Hippocampal formation (tissue), 2 donors: ENCODE measurements at places on chromosomes 4 and X.

DNA sequence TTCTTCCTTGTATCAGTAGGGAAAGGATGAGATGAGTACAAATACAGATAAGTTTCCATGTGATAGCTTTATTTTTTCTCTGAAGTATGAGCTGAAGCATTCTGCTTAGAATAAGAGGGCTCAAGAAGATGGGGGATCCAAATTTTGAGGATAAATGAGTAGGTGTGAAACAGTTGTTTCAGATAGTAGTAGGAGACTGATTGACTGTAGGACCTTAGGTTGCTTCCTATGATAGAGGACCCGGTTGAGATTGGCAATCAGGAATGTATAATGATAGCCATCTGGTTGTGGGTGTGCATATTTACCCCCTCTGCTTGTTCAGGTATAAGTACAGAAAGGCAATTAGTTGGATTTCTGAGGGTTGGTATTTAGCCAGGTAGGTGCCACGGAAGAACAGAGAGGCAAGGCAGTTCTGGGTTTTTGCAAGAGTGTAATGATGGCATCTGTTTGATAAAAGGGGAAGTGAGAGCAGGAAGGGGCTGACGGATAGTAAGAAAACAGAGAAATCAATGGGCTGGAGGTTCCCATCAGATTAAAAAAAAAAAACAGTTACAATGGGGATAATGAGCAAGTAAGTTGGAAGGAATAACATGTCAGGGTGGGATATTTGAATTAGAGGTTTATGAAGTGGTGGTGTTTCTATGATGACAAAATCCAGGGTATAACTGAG lies 13.7 kb downstream of the OCRL start:
- no peak for DNase-seq

GRCh38 chr4:88012647-88013046 lies 5.2 kb downstream of the PKD2 start:
- no peak for DNase-seq

GRCh38 chrX:129823115-129823514 lies 20.6 kb downstream of the ZDHHC9 start:
- DNase-seq = no peak

GRCh38 chrX:16702700-16703599 lies 9.5 kb downstream of the CTPS2 start:
- no peak for DNase-seq

- DNase-seq = no peak
Measured at GRCh38 chr4:129863206-129863605, 767.3 kb downstream of the C4orf33 start.

DNA sequence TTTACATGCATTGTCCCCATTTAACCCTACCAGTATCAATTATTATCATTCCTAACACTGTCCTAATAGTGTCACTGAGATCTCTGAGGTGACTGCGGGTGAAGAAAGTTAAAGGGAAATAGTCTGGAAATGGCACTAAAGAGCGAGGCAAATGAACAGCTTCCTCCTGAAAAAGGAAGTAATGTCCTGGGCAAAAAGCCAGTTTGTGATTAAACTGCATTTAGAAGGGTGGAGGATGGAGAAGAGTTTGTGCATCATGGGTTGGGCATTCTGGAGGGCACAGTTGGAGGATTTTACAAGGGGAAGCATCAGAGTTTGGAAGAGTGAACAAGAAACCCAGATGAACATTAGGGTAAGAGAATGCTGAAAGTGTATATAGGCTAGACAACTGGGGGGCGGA lies 60.5 kb upstream of the SLC25A4 start:
- DNase-seq = no peak

DNA sequence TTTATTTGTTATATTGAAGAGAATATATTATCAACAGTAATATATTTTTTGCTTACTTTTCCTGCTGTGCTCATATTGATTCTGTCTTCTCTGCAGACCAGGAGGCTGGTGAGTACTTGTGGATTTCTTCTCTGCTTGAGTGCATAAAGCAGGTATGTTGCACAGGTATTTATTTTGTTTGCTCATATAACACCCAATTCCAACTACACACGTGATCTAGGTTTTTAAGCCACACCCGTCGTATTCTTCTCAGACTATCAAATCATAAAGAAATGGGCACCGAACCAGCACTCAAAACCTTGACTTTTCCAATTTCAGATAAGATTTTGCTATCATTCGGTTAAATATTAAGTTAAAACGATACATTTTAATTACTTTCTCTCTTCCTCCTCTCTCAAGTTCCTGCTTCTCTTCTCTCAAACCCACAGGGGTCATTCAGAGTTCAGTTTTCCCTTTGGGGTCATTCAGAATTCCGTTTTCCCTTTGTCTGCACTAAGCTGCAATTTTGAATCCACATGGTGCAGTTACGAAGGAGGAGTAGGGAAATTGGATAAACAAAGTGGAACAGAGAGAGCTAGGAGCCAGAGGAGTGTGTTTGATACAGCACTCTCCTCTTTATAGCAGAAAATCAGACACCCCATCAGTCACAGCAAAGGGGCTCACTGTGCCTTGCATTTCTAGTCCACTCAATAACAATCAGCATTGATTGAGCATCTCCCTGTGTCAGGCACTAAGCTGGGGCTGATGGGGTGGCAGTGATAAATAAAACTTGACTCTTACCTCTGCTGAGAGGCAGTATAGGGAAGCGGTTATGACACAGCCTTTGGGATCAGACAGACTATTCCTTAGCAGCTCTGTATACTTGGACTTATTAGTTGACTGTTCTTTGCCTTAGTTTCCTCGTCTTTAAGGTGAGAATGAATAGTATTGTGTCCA lies at the start of gene ADH1C:
ADH1C (minus strand) TSS at position 145 of the 936 bp plus-strand sequence; CDS start at position 74, 71 bp downstream.
- no peak for DNase-seq

GRCh38 chr4:808860-809570 lies 16.9 kb downstream of the CPLX1 start:
- no peak for DNase-seq

GRCh38 chr4:142944565-142944964 lies 98.5 kb upstream of the INPP4B start:
- DNase-seq = no peak

DNA sequence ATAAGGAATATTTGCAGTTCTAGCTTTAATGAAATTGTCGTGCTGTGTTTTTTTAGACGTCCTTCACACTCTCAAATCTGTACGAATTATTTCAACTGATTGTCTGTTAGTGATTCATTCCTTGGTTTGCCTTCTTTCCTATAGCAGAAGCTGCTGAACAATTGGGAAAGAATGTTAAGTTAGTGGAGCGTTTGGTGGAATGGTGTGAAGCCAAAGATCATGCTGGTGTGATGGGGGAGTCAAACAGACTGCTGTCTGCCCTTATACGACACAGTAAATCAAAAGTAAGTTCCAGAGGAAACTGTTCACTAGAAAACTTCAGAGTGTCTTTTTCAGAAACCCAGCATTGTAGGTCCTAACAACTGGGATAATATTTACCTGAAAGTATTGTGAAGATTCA lies 159.9 kb downstream of the RAP1GDS1 start:
- no peak for DNase-seq

GRCh38 chr4:78446619-78447018 lies 105.0 kb upstream of the ANXA3 start:
- DNase-seq = no peak

DNA sequence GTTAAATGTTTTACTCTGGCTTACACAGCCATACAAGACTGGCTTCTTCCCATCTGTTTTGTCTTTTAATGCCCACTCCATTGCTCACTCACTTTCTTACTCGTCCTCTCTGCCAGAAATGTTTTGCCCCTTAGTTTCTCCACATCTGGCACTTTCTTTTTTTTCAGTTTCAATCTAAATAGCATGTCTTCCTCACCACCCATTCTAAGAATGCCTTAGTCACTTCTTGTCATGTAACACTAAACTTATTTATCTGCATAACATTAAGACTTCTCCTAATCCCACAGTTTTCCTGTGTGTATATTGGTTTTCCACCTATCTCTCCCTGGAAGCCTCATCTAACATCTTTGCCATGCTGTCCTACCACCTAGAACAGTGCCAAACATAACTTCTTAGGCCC lies 119.3 kb downstream of the ADAMTS3 start:
- no peak for DNase-seq

GRCh38 chr4:68342134-68342533 lies 7.8 kb downstream of the YTHDC1 start:
- peak; percentile 7 for DNase-seq

DNA sequence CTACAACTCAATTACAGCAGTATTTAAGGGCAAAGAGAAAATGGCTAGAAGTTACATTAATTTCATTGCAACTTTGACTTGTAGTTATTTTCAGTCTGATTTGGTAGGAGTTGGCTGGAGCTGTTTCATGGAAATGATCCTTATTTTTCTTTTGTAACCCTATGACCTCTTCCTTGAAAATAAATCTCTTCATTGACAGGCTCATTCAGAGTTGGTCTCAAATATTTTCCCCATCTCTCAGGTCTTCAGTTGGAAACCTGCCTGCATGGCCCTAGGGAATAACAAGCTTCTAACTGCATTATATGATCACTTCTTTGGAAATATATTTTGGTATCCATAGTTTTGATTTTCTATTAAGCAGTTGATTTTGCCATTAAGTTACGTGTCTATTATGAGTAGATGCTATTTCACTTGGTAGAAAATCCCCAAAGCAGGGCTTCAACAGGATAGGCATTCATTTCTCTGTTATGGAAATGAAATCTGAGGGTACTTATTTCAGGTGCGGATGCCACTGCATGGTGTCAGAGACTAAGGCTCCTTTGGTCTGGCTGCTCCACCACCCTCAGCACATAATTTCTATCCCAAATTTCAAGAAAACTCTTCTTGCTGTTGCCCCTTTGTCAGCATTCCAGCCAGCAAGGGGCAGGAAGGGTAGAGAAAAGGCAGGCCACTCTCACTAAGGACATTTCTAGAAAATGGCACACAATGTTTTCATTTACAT lies 502.5 kb downstream of the SPRY1 start:
- no peak for DNase-seq

- DNase-seq = no peak
Measured at GRCh38 chr4:98996056-98996764, 689 bp downstream of the METAP1 start.

- no peak for DNase-seq
Measured at GRCh38 chrX:121150217-121150616, 102.8 kb downstream of the GLUD2 start.

DNA sequence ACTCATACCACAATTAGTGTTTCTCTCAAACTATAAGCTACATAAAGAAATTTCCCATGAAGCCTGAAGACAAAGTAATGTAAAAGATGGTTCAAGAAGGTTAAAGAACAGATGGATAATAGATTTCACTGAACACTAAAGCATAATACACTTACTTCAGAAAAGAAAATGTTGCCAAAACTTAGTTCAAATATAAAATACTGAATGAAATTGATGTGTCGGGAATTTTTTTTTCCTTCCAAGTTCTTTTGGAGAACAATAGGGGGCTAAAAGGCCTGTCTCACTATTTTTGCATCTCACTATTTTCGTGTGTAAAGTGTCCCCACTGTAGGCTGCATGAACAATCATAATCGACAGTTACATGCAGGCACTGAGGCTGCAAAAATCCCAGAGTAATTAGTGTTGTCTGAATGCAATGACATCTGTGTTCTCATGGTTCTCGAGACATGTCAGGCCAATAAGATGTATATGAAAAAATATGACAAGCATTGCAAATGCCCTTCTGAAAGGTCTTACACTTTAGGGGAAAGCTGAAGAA lies 11.9 kb upstream of the MAB21L2 start:
- DNase-seq = no peak

DNA sequence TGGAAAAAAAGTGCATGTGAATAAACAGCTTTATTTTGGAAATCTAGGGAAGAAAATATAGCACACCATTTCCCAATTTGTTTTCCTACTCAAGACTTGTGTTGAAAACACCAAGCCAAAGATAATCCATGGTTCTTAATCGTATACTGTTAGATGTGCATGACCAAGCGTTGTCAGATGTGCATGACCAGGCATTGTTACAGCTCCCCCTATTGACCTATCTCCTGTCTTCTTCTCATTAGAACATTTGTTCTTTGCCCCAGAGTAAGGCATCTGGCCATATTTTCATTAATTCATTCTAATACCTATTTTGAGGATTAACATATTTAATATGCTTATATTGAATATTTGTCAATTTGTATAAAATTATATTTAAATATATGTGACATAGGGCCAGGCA lies 14.4 kb upstream of the VCX start:
- DNase-seq = no peak

GRCh38 chr4:183411291-183411861 lies 33.1 kb upstream of the CDKN2AIP start:
- DNase-seq = no peak

- no peak for DNase-seq
Measured at GRCh38 chrX:17525762-17526555, 151.0 kb downstream of the NHS start.

DNA sequence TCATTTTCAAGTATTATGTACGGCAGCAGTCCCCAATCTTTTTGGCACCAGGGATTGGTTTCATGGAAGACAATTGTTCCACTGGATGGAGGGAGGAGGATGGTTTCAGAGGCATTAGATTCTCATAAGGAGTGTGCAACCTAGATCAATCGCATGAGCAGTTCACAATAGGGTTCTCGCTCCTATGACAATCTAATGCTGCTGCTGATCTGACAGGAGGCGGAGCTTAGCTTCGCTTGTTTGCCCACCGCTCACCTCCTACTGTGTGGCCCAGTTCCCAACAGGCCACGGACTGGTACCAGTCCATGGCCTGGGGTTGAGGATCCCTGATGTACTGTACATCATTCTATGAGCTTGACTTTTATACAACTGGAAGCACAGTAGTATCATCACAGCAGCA lies 48.4 kb downstream of the SMIM20 start:
- no peak for DNase-seq

- DNase-seq = no peak
Measured at GRCh38 chr4:182272151-182272550, 28.9 kb downstream of the TENM3 start.

- no peak for DNase-seq
Measured at GRCh38 chrX:39823854-39824253, 273.9 kb downstream of the BCOR start.

DNA sequence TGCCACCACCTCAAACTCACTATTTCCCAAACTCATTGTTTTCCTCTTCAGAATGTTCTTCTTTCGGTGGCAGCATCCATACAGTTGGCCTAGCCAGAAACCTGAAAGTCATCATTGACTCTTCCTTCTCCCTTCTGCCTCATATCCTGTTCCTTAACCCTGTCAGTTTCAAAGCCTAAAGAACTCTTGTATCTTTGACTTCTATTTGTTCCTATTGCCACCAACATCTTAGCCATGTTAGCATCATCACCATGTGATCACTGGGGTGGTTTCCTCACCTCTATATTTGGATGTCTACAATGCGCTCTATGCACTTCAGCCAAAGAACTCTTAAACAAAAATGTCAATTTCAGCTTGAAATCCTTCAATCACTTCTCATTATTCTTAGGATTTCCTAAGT lies 29.0 kb downstream of the DDX60L start:
- DNase-seq = no peak

- DNase-seq = no peak
Measured at GRCh38 chr4:176323511-176324160, 3.9 kb downstream of the SPCS3 start.

GRCh38 chr4:74268643-74269042 lies 39.6 kb upstream of the EPGN start:
- no peak for DNase-seq

DNA sequence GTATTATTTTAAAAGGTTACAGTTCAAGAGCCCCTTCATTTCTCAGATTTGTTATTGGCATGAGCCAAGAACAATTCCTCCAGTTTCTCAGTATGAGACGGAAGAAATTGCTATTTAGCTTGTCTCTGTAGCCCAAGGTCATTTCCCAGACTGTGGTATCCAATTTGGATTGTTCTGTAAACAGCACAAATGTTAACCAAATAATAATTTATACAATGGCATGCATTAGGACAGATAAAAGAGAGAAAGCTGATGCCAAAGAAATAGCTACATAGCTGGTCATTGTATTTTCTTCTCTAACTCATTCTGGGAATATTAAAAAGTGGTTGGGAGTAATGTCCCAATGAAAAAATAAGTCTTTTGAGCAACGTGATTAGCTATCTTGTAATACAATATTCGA lies 134.6 kb upstream of the NPY2R start:
- DNase-seq = no peak
